Caudate nucleus (tissue), 63 donors: ENCODE measurements at places on chromosomes 2 and 18.

DNA sequence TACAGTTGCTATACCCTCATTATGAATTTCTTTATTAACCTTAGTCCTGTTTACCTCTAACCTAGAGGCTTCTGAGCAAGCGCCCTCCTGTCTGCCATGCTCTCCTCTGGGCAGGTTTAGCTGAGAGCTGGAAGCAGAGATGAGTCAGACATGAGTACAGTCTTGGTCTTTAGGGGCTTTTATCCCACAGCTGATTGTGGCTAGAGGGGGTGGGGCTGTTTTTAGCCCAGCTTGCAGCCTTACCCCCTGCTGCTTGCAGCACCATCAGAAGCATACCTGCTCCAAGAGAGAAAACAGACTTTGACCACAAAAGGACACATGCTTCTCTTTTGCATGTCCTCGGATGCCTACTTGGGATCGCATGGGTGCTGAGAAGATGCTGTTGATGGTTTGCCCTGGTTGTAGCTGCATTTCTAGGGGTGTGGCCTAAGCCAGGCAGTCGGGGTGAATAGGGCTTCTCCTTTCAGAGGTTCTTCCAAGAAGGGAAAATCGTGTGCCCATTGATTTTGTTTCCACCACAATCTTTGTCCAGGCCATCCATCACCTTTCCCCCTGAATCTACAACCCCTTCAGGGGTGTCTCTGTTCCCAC is 115.0 kb upstream of the LGALSL start:
- DNase-seq, result no peak

- no peak for DNase-seq
Observed at GRCh38 chr18:58723810-58724602, 52.7 kb downstream of the MALT1 start.

- DNase-seq, result no peak
Observed at GRCh38 chr2:213237251-213237650, 47.0 kb upstream of the SPAG16 start.

GRCh38 chr2:119713819-119714490 is 35.0 kb downstream of the TMEM177 start:
- DNase-seq, result no peak

DNA sequence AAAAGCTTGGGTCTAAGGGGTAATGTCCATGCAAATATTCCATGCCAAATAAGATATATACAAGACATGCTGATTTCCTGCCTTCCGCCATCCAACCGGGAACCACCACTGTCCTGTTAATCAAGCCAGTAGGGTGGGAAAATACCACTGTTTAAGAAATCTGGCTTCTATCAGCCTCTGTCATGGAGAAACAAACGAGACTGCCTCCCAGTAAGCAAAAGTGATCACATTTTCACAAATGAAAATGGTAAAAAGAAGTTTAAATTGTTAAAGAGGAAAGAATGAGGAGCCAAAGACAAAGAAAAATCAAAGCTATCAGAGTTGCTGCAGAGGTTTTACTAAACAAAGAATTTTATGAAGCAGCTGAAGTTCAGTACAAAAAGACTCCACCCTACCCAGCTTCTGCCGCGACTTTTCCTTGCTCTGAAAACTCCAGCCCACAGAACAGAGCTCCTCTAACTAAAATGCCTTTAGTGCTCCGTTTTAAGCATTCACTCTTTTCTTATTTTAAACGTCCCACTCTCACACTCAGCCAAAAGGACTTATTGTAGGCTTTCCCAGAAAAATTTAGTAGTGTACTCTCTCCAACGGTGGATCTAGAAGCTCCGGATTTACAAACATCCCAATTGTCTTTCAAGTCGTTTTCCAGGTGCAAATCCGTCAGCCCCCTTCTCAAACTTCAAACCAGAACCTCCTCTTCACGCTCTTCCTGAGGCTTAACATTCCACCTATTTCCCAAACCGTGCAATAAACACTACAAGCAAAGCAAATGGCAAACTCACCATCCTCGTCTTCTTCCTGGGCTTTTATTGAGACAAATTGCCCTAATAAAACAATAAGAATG is 613 bp downstream of the COL5A2 start:
- DNase-seq, result no peak

DNA sequence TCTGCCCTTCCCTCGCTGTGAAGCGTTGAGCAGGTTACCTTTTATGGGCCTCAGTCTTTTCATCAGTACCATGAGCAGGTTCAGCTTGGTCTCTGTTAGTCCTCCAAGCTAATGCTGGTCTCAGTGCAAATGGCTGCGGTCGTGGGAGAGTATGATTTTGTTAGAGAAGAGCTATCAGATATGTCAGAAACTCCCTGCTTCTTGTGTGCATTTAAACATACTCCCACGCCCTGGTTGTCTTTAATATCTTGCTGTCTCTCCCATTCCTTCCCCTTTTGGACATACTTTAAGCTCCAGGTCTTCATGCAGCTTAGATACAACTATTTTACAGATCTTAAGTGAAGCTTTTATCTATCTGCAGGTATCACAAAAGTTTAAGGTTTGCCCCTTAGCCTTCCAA is 62.9 kb downstream of the EFR3B start:
- no peak for DNase-seq

- DNase-seq, result no peak
Observed at GRCh38 chr2:119005051-119005450, 63.1 kb downstream of the MARCO start.
